ENCODE measurements at places on chromosomes 13 and 19.

DNA sequence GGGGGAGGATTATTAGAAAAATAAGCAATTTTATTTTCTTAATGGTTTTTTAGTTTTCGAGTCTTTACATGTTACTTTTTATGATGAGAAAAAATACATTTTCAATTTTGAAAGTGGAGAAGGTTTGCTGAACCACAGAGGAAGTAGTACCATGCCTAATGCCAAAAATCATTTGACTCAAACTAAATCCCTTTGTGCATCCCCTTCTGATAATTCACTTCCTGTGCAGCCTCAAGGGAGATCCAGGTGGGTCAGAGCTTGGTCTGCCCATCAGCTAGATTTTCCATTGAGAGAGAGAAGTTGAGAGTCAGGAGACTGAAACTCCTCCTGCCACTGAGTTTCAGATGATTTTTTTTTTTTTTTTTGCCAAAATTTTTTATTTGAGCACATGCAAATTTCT lies 571.7 kb downstream of the LIG4 start:
- DNase-seq: no peak

DNA sequence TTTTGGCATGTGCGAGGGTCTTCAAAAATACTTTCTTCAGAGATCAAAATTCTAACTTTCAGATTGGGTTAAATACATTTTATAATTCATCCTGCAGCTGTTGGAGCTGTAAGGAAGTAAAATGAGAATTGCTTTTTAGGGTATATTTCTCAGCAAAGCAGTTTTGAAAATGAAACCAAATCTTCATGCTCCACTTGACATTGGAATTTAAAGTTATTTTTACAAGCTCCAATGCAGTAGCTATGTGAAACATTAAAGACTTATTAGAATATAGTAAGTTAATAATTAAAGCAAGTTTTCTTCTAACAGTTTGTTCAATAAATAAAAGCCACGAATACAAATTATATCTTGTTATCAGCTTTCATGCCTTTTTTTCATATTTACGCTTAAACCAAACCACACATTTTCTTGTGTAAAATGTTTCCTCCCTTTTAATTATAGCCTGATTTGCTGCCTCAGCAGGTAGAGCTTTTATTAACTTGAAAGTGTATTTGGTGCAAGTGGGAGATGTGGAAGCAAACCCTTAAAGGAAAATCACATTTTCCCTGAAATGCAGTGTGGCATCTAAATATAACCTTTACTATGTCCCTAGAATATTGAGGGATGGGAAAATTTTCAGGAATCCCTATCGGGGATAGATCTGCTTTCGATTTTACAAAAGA lies 12.4 kb upstream of the MICU2 start:
- DNase-seq: no peak

- no peak for DNase-seq
Observed at GRCh38 chr19:12720851-12721655, 2.7 kb downstream of the TNPO2 start.

DNA sequence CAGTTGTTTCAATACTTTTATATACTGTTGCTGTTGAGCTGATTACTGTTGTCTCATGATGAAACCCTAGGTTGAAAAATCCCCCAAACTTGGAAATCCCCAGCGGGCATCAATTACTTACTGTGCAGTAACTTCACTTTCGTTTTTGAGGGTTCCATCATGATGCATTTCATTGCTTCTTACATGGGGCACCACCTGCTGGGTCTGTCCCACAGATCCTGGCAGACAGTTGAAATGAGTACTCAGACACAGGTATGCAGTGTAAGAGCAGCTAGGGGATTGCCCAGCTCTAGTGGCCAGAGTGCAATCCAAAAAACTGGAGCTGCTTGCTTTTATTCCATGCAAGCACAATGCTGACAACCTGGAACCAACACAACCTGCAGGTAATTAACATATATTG lies 132.5 kb upstream of the ZNF91 start:
- DNase-seq: no peak

GRCh38 chr13:46526100-46526735 lies 26.8 kb upstream of the LRCH1 start:
- no peak for DNase-seq

DNA sequence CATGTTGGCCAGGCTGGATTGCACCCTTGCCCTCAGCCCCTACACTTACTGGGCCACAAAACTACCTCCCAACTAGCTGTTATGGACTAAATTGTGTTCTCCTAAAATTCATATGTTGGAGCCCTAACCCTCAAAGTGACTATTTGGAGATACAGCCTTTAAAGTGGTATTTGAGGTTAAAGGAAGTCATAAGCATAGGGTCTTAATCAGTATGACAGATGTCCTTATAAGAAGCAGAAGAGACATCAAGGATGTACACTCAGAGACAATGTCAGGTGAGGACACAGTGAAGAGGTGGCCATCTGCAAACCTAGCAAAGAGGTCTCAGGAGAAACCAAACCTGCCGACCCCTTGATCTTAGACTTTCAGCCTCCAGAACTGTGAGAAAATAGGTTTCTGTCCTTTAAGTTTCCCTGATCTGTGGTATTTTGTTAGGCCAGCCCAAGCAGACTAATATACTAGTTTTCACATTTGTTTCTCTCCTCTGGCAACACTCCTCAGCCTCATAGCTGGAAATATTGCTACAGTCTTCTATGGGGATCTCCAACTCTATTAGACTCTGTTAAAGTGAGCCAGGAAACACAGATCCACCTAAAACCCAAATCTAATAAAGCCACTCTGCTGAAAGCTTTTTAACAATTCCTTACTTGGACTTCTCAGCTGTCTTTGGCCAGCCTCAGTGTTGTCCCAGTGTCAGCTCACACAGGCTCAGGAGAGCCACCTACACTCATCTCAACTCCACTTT lies 256.5 kb downstream of the TBC1D4 start:
- no peak for DNase-seq

GRCh38 chr13:92896842-92897241 lies 329.8 kb upstream of the GPC6 start:
- DNase-seq: no peak

GRCh38 chr19:47495478-47496372 lies 11.7 kb upstream of the KPTN start:
- no peak for DNase-seq

- DNase-seq: no peak
Observed at GRCh38 chr13:75785130-75785529, 149.0 kb downstream of the LMO7 start.

GRCh38 chr13:35530147-35530546 lies 53.7 kb upstream of the MAB21L1 start:
- no peak for DNase-seq

GRCh38 chr19:34428549-34429285 lies 536 bp downstream of the UBA2 start:
- DNase-seq: no peak

- DNase-seq: no peak
Observed at GRCh38 chr19:45767410-45767880, 1.6 kb downstream of the SIX5 start.

- DNase-seq: no peak
Observed at GRCh38 chr13:27960362-27961226, 8.5 kb downstream of the CDX2 start.

DNA sequence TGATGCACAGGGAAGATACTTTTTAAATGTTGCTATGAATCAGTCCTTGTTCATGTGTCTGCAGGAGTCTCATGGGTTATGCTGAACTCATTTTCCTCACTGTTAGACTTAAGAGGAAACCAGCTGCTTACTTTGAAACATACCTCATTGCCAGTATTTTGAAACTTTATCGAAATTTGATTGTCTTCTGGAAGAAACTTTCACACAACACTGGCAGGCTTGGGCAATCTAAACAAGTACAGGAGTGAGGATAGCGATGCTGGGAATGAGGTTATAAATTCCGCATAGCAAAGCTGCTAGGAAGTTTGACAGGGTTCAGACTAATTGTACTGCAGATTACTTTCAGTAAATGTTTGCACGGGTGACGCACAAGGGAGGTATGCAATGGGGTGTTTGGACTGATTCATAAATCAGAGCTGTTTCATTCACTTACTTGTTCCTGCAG lies 245.7 kb downstream of the DNAJC15 start:
- DNase-seq: no peak

DNA sequence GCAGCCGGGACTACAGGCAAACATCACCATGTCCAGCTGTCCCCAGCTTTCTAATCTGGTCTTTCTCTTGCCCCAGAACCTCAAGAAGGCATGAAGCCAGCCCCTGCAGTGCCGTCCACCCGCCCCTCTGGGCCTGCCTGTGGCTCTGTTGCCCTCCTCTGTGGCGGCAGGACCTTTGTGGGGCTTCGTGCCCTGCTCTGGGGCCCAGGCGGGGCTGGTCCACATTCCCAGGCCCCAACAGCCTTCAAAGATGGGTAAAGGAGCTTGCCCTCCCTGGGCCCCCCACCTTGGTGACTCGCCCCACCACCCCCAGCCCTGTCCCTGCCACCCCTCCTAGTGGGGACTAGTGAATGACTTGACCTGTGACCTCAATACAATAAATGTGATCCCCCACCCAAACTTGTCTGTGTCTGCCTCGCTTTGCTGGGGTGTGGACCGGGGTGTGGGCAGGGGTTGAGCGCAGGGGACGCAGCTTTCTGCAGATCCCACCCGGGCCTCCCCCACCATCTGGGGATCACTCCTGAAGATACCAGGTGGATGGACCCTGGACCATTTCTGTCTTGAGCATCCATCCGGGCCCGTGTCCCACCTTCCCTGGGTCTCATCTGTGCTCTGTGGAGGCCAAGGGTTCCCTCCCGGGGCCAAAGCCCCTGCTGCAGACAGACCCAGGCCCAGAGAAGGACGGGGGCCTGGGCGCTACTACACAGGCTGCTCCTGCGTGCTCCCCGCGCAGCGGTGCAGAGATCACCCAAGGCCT lies 15.3 kb downstream of the PRKCSH start:
- no peak for DNase-seq

- peak; percentile 80 for DNase-seq
Observed at GRCh38 chr19:34350161-34350561, 14.8 kb upstream of the GPI start.

GRCh38 chr19:27858981-27859581 lies 1353.9 kb downstream of the UQCRFS1 start:
- DNase-seq: no peak

DNA sequence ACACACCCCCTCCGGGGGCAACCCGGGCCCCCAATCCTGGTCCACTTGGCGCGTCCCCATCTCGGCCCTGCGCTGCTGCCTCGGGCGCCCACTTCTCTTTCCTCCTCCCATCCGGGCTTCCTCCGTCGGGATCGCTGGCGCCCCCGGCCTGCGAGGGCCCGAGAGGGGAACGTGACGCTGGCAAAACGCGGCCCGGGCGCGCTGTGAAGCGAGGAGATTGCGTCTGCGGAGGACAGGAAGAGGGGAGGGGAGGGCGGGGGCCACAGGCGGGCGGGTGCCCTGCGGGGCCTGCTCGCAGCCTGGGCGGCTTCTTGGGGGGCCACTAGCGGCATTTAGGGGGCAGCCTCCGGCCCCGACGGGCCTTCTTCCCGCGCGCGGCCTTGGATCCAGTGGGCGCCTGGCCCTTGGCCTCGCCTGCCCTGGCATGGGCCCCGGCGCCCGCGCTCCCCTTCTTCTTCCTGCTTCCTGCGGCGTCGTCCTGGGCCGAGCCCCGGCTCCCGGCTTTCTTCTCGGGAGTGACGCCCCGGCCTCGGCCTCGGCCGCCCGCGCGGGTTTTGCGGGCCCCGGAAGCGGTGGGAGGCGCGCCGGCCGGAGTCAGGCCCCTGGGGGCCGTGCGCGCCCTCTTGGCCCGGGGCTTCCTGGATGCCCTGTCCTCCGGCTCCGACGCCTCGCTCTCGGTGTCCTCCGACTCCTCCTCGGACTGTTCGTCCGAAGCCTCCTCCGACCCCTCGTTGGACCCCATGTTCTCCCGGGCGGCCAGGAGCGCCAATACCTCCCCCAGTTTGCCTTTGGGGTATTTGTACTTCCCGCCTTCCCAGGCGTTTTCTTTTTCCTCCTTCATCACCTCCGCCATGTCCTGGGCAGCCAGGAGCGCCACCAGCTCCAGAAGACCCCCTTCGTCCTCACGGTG lies 2.2 kb downstream of the PNMA8B start:
- peak; percentile 19 for DNase-seq

DNA sequence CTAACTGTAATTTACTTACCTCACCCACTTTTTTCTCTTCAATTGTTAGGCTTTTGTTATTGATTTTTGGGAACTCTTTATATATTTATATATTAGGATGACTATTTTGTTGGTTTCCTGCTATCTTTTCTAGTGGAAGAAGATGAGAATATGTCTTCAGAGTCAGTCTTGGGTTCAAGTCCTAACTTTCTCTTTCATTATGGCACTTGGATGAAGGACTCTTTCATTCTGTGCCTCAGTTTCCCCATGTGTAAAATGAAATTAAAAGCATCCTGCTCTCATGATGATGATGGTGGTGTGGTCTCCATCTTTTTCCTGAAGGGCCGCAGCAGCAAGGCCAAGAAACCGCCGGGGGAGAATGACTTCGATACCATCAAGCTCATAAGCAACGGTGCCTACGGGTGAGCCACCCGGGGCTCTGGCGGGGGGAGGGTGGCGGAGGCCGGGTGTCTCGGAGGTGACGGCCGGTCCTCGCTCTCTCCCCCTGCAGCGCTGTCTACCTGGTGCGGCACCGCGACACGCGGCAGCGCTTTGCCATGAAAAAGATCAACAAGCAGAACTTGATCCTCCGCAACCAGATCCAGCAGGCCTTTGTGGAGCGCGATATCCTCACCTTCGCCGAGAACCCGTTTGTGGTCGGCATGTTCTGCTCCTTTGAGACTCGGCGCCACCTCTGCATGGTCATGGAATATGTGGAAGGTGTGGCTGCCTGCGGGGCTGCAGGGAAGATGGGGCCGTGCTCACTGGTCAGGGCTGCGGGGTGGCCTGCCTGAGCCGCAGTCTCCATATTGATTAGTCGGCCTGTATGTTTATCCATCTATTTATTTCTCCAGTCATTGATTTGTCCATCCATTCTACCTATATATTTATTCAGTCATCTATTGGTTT lies 20.0 kb downstream of the MAST1 start:
- no peak for DNase-seq

- no peak for DNase-seq
Observed at GRCh38 chr19:40228346-40228745, 1.9 kb upstream of the CCNP start.

GRCh38 chr13:110268576-110269185 lies 38.3 kb downstream of the COL4A1 start:
- no peak for DNase-seq

GRCh38 chr19:49665036-49665350 lies 664 bp downstream of the IRF3 start:
- no peak for DNase-seq

- no peak for DNase-seq
Observed at GRCh38 chr19:52335768-52336116, 301 bp upstream of the ZNF610 start.

DNA sequence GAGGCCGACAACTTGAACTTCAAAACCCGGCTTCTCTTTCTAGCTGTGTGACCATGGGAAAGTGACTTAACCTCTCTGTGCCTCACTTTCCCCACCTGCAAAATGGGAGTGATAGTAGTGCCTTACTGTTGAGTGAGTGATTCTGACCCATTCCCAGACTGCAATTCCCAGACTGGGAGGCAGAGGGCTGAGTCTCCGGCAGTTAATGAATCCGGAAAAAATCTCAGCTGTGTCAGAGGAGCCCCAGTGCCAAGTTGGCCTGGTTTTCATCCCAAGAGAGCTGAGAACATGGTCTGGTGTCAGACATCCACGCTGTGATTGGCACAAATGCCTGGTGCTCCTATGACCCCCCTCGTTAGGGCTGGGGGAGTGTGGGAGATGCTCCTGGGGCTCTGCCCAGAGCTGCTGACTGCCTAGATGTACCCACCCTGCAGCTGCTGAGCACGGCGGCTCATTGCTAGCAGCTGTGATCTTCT lies 50.0 kb downstream of the PIN1 start:
- DNase-seq: no peak

GRCh38 chr13:30145709-30146367 lies 161.5 kb downstream of the KATNAL1 start:
- DNase-seq: no peak

- peak; percentile 60 for DNase-seq
Observed at GRCh38 chr19:6412447-6413091, 12.0 kb downstream of the KHSRP start.

- DNase-seq: no peak
Observed at GRCh38 chr13:49314344-49314882, 66.7 kb downstream of the CDADC1 start.

All from CD4-positive, alpha-beta T cell treated with Interleukin-12 subunit alpha and Interleukin-12 subunit beta, for 1 hour (primary cell).